ENCODE measurements at places on chromosomes 12 and 14.

- DNase-seq: no peak
Observed at GRCh38 chr12:18658829-18659228, 79.0 kb downstream of the PLCZ1 start.

- DNase-seq: no peak
Observed at GRCh38 chr12:57875753-57876547, 29.4 kb upstream of the CTDSP2 start.

GRCh38 chr12:4106621-4107020 is 166.9 kb upstream of the CCND2 start:
- no peak for DNase-seq

- peak; percentile 90 for DNase-seq
Observed at GRCh38 chr14:100673085-100673806, 53.4 kb upstream of the DLK1 start.

All from NCI-H526 (cell line).